RWPE2 (cell line): ENCODE measurements at places on chromosomes 4 and X.

DNA sequence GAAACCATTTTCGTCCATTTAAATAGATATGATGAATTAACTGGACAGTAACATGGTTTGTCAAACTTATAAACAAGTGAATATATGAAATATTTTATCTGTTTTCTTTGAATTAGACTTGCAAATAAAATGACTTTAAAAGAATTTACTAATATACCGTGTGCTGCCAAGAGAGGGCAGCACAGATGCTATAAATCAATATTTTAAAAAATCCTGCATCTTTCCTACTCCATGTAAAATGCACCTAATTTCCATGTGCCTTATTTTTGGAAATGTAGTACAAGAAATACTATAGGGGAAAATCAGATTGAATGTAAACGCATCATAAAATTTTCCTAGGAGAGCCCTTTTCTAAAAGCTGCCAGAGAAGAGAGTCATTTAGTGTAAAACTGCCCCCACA lies 62.2 kb downstream of the PRKX start:
- H3K4me1 ChIP-seq, result no peaks in the 10 kb centered on the region
- no peak overlapping the region for H3K27ac ChIP-seq
- no peaks in the 10 kb centered on the region for H3K27me3 ChIP-seq

- no peak for DNase-seq
- no peaks in the 10 kb centered on the region for H3K36me3 ChIP-seq
Measured at GRCh38 chrX:104351173-104351769, 96.5 kb upstream of the ESX1 start.

- no peak for DNase-seq
- H3K4me1 ChIP-seq, result no peaks in the 10 kb centered on the region
- H3K27ac ChIP-seq, result no peak overlapping the region
- H3K27me3 ChIP-seq, result no peaks in the 10 kb centered on the region
- no peaks in the 10 kb centered on the region for H3K36me3 ChIP-seq
Measured at GRCh38 chr4:82645936-82646565, 84.3 kb upstream of the TMEM150C start.

- H3K36me3 ChIP-seq, result no peaks in the 10 kb centered on the region
- no peak overlapping the region for H3K27ac ChIP-seq
- no peak overlapping the region for H3K4me3 ChIP-seq
- H3K4me1 ChIP-seq, result peaks cover 11% of the 10 kb centered on the region
- no peak for DNase-seq
Measured at GRCh38 chr4:124970011-124970410, 257.5 kb upstream of the ANKRD50 start.

DNA sequence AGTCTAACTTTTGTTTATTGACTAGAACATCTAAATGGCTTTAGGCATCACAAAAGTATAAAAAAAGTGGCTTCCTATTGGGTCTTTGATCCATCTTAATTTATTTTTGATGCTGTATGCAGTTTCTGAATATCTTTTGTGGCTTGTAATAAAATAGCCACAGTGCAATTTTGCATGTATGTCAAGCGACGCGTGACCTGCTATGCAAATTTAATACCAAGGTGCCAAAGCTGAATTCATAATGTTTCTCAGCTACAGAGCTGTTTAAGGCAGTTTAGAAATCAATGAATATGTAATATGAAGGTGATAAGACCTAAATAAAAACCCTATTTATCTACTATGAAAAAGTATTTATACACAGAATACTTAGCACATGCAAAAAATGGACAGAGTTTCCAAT lies 197.8 kb downstream of the AFF2 start:
- no peak for DNase-seq
- no peaks in the 10 kb centered on the region for H3K4me1 ChIP-seq
- no peaks in the 10 kb centered on the region for H3K27me3 ChIP-seq
- H3K27ac ChIP-seq, result no peak overlapping the region
- no peaks in the 10 kb centered on the region for H3K36me3 ChIP-seq

- H3K27ac ChIP-seq, result peak overlapping the region; percentile 90
- no peak overlapping the region for H3K4me3 ChIP-seq
Measured at GRCh38 chr4:17030543-17030942, 132.1 kb upstream of the LDB2 start.

DNA sequence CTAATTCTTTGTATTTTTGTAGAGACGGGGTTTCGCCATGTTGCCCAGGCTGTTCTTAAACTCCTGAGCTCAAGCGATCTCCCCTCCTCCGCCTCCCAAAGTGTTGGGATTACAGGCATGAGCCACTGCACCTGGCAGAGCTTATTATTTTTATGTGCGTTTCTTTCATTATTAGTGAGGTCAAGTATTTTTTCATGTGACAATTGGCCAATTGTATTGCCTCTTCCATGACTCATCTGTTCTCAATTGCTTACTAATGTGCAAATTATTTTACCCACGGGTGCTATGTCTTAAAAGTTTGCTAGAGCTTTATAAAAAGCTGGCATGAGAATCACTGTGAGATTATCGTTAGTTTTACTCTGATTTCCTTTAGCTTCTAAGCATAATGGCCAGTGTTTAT lies 13.0 kb upstream of the ARX start:
- H3K4me3 ChIP-seq, result no peak overlapping the region
- peaks cover 13% of the 10 kb centered on the region for H3K4me1 ChIP-seq
- peak overlapping the region; percentile 71 for H3K27ac ChIP-seq
- H3K27me3 ChIP-seq, result no peaks in the 10 kb centered on the region
- DNase-seq, result no peak

- no peaks in the 10 kb centered on the region for H3K4me1 ChIP-seq
- no peak for DNase-seq
- H3K4me3 ChIP-seq, result no peak overlapping the region
- no peak overlapping the region for H3K27ac ChIP-seq
Measured at GRCh38 chr4:2700031-2700430, 56.1 kb downstream of the TNIP2 start.

GRCh38 chr4:86910369-86910768 lies 18.1 kb upstream of the C4orf36 start:
- no peaks in the 10 kb centered on the region for H3K4me1 ChIP-seq
- H3K36me3 ChIP-seq, result no peaks in the 10 kb centered on the region
- no peak overlapping the region for H3K27ac ChIP-seq
- no peaks in the 10 kb centered on the region for H3K27me3 ChIP-seq
- no peak overlapping the region for H3K4me3 ChIP-seq

DNA sequence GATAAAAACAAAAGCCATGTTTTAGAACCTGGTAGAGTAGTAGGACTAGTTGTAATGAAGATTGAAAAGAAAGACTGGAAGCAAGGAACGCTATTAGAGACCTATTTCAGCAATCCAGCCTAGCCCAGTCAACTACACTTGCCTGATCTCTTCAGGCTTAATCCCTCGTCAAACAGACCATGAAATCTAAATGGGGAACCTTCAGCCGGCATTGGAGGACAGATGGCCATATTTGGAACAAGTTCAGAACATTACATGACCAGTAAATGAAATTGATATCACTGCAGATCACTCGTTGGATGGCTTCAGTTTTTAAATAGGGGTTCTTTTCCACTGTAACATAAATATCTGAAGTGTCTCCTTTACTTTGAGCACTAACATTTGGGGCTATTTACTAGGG lies 84.8 kb upstream of the WDR44 start:
- H3K36me3 ChIP-seq, result no peaks in the 10 kb centered on the region
- H3K27ac ChIP-seq, result no peak overlapping the region
- H3K27me3 ChIP-seq, result no peaks in the 10 kb centered on the region
- H3K4me3 ChIP-seq, result no peak overlapping the region
- no peaks in the 10 kb centered on the region for H3K4me1 ChIP-seq

DNA sequence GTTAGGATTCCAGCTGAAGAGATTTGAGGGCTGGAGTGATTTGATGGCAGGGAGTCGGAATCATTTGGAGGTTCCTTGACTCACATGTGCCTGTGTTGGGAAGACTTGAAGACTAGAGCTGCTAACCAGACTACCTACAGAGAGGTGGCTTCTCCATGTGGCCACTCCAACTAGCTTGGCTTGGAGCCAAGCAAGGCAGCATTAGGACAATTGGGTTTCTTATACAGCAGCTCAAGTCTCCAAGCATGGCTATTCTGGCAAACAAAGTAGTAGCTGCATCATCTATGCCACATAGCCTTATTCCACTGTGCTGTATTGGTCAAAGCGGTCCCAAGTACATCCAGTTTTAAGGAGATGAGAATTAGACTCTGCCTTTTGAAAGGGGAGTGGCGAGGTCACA lies 171.7 kb upstream of the SLC4A4 start:
- no peak overlapping the region for H3K27ac ChIP-seq
- H3K27me3 ChIP-seq, result no peaks in the 10 kb centered on the region
- H3K4me3 ChIP-seq, result no peak overlapping the region
- no peaks in the 10 kb centered on the region for H3K4me1 ChIP-seq
- no peak for DNase-seq

DNA sequence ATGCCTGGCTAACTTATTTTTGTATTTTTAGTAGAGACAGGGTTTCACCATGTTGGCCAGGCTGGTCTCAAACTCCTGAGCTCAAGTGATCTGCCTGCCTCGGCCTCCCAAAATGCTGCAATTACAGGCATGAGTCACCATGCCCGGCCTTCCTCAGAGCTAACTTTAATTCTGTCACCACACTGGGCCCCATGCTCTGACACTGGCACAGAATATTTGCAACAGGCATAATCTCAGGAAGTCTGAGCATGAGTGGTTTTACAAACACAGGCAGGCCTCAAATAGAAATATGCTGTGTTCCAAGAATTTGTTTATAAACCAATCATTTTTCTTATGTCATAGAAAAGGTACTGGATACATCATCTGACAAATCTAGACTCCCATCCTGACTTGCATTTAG lies 32.7 kb upstream of the FAM9C start:
- H3K27me3 ChIP-seq, result no peaks in the 10 kb centered on the region
- H3K27ac ChIP-seq, result no peak overlapping the region
- no peaks in the 10 kb centered on the region for H3K36me3 ChIP-seq
- no peak for DNase-seq

- no peaks in the 10 kb centered on the region for H3K27me3 ChIP-seq
- no peak overlapping the region for H3K27ac ChIP-seq
- H3K4me1 ChIP-seq, result no peaks in the 10 kb centered on the region
- H3K4me3 ChIP-seq, result no peak overlapping the region
- no peak for DNase-seq
Measured at GRCh38 chr4:101136373-101137370, 210.7 kb downstream of the PPP3CA start.

GRCh38 chr4:21507439-21507838 lies 441.1 kb downstream of the KCNIP4 start:
- no peaks in the 10 kb centered on the region for H3K36me3 ChIP-seq
- H3K27me3 ChIP-seq, result peaks cover 3% of the 10 kb centered on the region
- no peak for DNase-seq
- no peaks in the 10 kb centered on the region for H3K4me1 ChIP-seq
- H3K4me3 ChIP-seq, result no peak overlapping the region

- H3K36me3 ChIP-seq, result no peaks in the 10 kb centered on the region
- peaks cover 3% of the 10 kb centered on the region for H3K4me1 ChIP-seq
- no peaks in the 10 kb centered on the region for H3K27me3 ChIP-seq
- peak overlapping the region; percentile 14 for H3K4me3 ChIP-seq
- H3K27ac ChIP-seq, result no peak overlapping the region
- DNase-seq, result no peak
Measured at GRCh38 chr4:174120446-174121295, 162.8 kb downstream of the FBXO8 start.

DNA sequence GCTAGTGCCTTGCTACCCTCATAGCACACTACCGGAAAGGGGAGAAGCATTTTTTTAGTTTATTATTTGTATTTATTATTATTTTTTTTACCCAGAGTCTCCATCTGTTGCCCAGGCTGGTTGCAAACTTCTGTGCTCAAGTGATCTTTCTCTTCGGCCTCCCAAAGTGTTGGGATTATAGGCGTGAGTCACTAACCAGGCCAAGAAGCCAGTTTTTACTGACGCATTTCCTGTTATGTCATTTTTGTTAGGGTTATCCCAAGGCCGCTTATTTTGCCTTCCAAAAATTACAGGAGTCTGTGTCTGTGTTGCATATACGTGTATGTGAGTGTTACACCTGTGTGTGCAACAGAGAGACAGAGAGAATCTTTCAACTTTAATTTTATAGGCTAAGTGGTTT lies 404.5 kb downstream of the GBA3 start:
- H3K4me1 ChIP-seq, result no peaks in the 10 kb centered on the region
- no peak for DNase-seq
- no peaks in the 10 kb centered on the region for H3K36me3 ChIP-seq
- no peak overlapping the region for H3K27ac ChIP-seq
- H3K27me3 ChIP-seq, result no peaks in the 10 kb centered on the region

GRCh38 chr4:107760281-107760947 lies 40.4 kb upstream of the PAPSS1 start:
- H3K36me3 ChIP-seq, result no peaks in the 10 kb centered on the region
- DNase-seq, result no peak
- no peaks in the 10 kb centered on the region for H3K4me1 ChIP-seq
- H3K4me3 ChIP-seq, result no peak overlapping the region

- peaks cover 31% of the 10 kb centered on the region for H3K4me1 ChIP-seq
- H3K27me3 ChIP-seq, result no peaks in the 10 kb centered on the region
- no peak for DNase-seq
- H3K4me3 ChIP-seq, result no peak overlapping the region
- no peak overlapping the region for H3K27ac ChIP-seq
Measured at GRCh38 chr4:36280555-36280954, 861 bp upstream of the DTHD1 start.
